Bladder microvascular endothelial cell (primary cell): ENCODE measurements at places on chromosomes 3 and 15. TPM values are rescaled to one million over a fixed set of nuclear protein-coding genes. Genes with fewer than 3 reads are reported as not detected.

FILIP1L gene
- total RNA-seq, result 18.9 and 104 TPM in 2 replicates

MAP6D1 gene
- total RNA-seq, result 0.97 and 1.2 TPM in 2 replicates

GRIP2 gene
- under 0.01 TPM in 1 of 2 replicates, not detected in the other for total RNA-seq

PLOD2 gene
- 69.6 and 223 TPM in 2 replicates for total RNA-seq

SAXO2 gene
- 0.06 and 0.65 TPM in 2 replicates for total RNA-seq

TRPM1 gene
- total RNA-seq, result 0.06 and 0.81 TPM in 2 replicates

PROK2 gene
- total RNA-seq, result not detected in 2 replicates

GAP43 gene
- not detected in 2 replicates for total RNA-seq

LRRC58 gene
- 8.6 and 11.6 TPM in 2 replicates for total RNA-seq

OR5K1 gene
- not detected in 2 replicates for total RNA-seq

PTH1R gene
- total RNA-seq, result 0.06 and 0.32 TPM in 2 replicates

AADAC gene
- 0.32 TPM in 1 of 2 replicates, not detected in the other for total RNA-seq

GOLGA8Q gene
- total RNA-seq, result 0.32 and 0.76 TPM in 2 replicates

PIF1 gene
- 5.9 and 13.4 TPM in 2 replicates for total RNA-seq

BFSP2 gene
- total RNA-seq, result not detected in 2 replicates

RAB6B gene
- 0.32 and 2.1 TPM in 2 replicates for total RNA-seq

RBP2 gene
- total RNA-seq, result not detected in 2 replicates

ZPLD1 gene
- total RNA-seq, result not detected in 2 replicates

AVEN gene
- 21.0 and 25.7 TPM in 2 replicates for total RNA-seq

DOCK3 gene
- total RNA-seq, result under 0.01 TPM in 2 replicates

OCA2 gene
- total RNA-seq, result not detected in 2 replicates

SLC22A13 gene
- total RNA-seq, result 0.16 and 0.76 TPM in 2 replicates

IFT80 gene
- 11.3 and 20.0 TPM in 2 replicates for total RNA-seq
